Stomach (tissue), 19 donors: ENCODE measurements at places on chromosomes 6 and 20. TPM values are rescaled to one million over a fixed set of nuclear protein-coding genes. Genes with fewer than 3 reads are reported as not detected.
A peak's percentile ranks its signal among the peaks of the same experiment; 100 is the strongest.

DNA sequence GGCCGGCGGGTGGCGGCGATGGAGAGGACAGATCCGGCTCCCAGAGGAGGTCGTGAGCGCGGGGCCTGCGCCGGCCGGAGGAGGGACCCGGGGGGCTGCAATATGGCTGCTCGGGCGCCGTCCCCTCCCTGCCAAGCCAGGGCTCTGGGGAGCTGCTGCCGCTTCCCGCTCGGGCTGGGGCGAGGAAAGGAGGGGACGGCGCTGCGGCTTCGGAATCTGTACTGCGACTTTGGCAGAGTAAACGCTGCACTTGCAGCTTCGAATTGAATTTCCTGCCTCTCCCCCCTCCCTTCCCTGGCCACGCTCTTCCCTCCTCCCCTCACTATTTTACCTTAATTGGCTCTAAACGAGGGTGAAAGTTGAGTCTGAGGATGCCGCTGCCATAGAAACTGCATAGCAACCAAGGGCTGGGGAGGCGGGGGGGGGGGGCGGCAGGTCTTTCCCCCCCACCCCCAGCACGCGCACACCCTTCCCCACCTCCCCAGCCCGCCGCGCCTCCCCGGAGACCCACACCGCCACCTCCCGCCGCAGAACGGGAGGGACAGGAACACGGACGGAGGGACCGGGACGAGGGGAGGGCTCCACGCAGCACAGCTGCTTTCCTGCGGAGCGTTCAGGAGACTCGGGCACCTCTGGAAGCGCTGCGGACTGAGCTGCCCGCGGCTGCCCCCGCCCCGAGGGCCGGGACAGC lies 93.9 kb downstream of the RNASET2 start:
- H3K27me3 ChIP-seq: no peaks in the 10 kb centered on the region
- H3K27ac ChIP-seq: peak overlapping the region; percentile 68
- H3K36me3 ChIP-seq: no peaks in the 10 kb centered on the region
- DNase-seq: peak; percentile 71
- H3K4me1 ChIP-seq: peaks cover 21% of the 10 kb centered on the region

DNA sequence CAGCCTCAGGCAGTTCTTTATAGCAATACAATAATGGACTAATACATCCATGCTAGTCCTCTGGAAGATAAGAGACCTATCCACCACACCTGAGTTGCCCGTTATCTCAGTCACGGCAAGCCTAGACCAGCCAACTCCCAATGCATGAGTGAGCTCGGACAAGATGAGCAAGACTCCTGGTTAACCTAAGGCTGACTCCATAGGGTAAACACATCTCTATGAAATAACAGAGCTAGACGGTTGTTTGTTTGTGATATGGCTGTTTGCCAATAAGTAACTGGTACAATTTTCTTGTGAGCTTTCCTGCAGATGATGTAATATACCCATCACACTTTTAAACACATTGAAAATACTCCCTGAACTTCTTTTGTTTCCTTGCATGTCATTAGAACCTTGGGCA lies 70.6 kb upstream of the PHACTR1 start:
- no peaks in the 10 kb centered on the region for H3K4me1 ChIP-seq
- H3K27ac ChIP-seq: no peak overlapping the region
- H3K27me3 ChIP-seq: no peaks in the 10 kb centered on the region

DNA sequence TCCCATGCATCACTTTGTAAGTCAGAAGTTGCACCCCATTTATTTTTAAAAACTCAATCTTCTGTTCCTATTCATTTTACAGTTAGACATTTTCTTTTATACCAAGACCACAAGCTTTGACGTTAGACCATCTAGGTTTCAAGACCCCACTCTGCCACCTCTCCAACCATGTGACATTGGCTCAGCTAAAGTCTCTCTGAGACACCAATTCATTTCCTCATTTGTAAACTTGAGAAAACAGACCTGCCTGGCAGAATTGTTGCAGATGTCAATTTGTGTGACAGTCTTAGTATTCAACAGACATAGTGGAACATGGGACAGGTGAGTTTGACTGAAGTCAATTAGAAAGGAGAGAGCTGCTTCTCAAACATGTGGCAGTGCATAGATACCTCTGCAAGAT lies 55.6 kb upstream of the CSE1L start:
- no peaks in the 10 kb centered on the region for H3K4me1 ChIP-seq
- no peaks in the 10 kb centered on the region for H3K27me3 ChIP-seq
- no peak for DNase-seq
- H3K36me3 ChIP-seq: peaks cover 100% of the 10 kb centered on the region

DNA sequence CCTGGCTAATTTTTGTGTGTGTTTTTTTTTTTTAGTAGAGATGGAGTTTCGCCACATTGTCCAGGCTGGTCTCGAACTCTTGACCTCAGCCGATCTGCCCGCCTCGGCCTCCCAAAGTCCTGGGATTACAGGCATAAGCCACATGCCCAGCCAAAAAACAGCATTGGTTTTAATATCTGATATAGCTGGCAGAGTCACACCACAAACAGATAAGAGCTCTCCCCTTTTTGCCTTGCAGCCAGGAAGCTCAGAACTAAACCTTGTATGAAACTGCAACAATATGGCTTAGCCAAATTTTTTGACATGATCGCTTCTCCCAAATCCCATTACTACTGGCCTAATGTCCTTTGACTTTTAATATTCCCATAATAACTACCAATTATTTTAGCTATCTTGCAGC lies 4.9 kb downstream of the ACOT8 start:
- H3K27ac ChIP-seq: no peak overlapping the region
- no peaks in the 10 kb centered on the region for H3K27me3 ChIP-seq

- no peaks in the 10 kb centered on the region for H3K4me1 ChIP-seq
- H3K27me3 ChIP-seq: no peaks in the 10 kb centered on the region
- no peak overlapping the region for H3K4me3 ChIP-seq
- no peak for DNase-seq
These were observed 40.8 kb downstream of the NT5E start for GRCh38 chr6:85490516-85491248.

GRCh38 chr6:31086788-31087440 lies 25.5 kb downstream of the C6orf15 start:
- peaks cover 7% of the 10 kb centered on the region for H3K4me1 ChIP-seq
- DNase-seq: no peak
- no peaks in the 10 kb centered on the region for H3K36me3 ChIP-seq
- H3K27ac ChIP-seq: peak overlapping the region; percentile 47

DNA sequence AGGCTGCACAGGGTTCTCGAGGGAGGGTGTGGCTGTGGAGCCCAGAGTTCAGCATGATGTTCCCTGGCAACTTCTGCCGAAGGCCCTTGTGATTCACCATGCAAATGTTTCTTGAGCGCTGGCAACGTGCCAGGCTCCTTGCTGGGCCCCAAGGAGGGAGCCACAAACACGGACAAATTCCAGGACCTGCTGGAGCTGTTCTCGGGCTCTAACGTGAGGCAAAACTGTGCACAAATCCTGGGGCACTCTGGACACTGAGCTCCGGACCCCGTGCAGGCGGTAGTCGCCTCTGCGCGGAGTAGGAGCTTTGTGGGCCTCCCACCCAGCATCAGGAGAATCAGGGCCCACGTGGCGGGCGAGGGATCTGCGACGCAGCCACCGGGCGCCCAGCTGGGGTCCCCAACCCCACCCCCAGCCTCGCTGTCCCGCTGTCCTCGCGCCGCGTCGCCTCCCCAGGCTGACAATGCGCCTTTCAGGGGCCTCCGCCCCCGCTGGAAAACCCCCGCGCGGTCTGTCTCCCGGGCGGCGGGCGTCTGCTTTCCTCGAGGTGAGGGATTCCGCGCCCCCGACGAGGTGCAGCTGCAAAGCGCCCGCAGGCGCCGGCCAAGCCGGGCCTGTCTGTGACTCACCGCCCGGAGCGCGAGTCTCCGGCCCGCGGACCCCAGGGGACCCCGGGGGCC lies 31.7 kb upstream of the SCUBE3 start:
- H3K4me3 ChIP-seq: no peak overlapping the region
- H3K36me3 ChIP-seq: no peaks in the 10 kb centered on the region
- H3K4me1 ChIP-seq: peaks cover 35% of the 10 kb centered on the region
- peak; percentile 45 for DNase-seq
- H3K27me3 ChIP-seq: no peaks in the 10 kb centered on the region

GRCh38 chr6:121615493-121615892 lies 180.0 kb downstream of the GJA1 start:
- H3K27me3 ChIP-seq: no peaks in the 10 kb centered on the region
- no peaks in the 10 kb centered on the region for H3K36me3 ChIP-seq
- no peaks in the 10 kb centered on the region for H3K4me1 ChIP-seq

GRCh38 chr6:46998436-46999017 lies 43.6 kb downstream of the ADGRF1 start:
- H3K27ac ChIP-seq: no peak overlapping the region
- no peak overlapping the region for H3K4me3 ChIP-seq
- H3K4me1 ChIP-seq: no peaks in the 10 kb centered on the region
- no peaks in the 10 kb centered on the region for H3K36me3 ChIP-seq
- no peak for DNase-seq

GRCh38 chr6:109925075-109925474 lies 53.0 kb upstream of the GPR6 start:
- no peaks in the 10 kb centered on the region for H3K27me3 ChIP-seq
- no peaks in the 10 kb centered on the region for H3K4me1 ChIP-seq

DNA sequence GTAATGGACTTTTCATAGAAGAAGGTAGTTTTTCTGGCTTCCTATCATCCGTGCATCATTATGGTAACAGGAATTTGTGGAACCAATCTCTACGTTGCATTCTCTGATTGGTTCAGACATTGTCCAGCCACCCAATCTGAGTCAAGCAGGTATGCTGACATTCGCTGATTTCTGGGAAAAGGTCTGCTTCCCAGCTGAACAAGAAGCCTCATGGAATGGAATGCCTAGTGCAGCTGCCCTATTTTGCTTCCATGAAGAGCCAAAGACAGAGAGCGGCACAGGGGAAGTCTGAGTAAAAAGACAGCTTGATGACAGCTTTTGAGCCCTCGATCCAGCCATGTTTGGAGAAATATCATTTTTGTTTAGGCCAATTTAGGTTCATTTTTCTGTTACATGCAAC lies 38.5 kb upstream of the TXLNB start:
- DNase-seq: no peak
- no peak overlapping the region for H3K27ac ChIP-seq
- peaks cover 3% of the 10 kb centered on the region for H3K4me1 ChIP-seq
- no peaks in the 10 kb centered on the region for H3K27me3 ChIP-seq
- no peak overlapping the region for H3K4me3 ChIP-seq
- no peaks in the 10 kb centered on the region for H3K36me3 ChIP-seq

GRCh38 chr6:90993770-90994169 lies 406.9 kb upstream of the MAP3K7 start:
- DNase-seq: no peak
- H3K4me1 ChIP-seq: no peaks in the 10 kb centered on the region
- no peaks in the 10 kb centered on the region for H3K36me3 ChIP-seq
- no peak overlapping the region for H3K27ac ChIP-seq
- H3K4me3 ChIP-seq: no peak overlapping the region

- no peaks in the 10 kb centered on the region for H3K27me3 ChIP-seq
- H3K4me3 ChIP-seq: no peak overlapping the region
- no peak overlapping the region for H3K27ac ChIP-seq
- no peaks in the 10 kb centered on the region for H3K36me3 ChIP-seq
These were observed 18.4 kb downstream of the ID4 start for GRCh38 chr6:19855536-19855935.

DNA sequence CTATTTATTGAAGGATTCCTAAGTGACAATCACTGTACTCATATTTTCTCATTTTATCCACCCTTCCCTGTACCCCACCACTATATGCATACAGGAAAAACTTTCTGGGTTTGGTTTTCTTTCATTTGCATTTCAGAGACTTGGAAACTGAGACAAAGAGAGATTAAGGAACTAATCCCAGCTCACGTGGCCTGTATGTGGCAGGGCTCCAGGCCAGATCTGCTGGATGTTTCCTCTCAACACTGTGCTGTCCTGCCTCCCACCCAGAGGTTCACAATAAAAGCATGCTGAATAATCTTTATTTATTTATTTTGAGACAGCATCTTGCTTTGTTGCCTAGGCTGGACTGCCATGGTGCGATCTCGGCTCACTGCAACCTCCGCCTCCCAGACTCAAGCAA lies 50.2 kb downstream of the CEP162 start:
- no peaks in the 10 kb centered on the region for H3K27me3 ChIP-seq
- H3K36me3 ChIP-seq: peaks cover 22% of the 10 kb centered on the region
- no peaks in the 10 kb centered on the region for H3K4me1 ChIP-seq
- no peak overlapping the region for H3K27ac ChIP-seq
- DNase-seq: no peak

GRCh38 chr20:63703471-63703975 lies 4.3 kb downstream of the ARFRP1 start:
- no peak for DNase-seq
- H3K27me3 ChIP-seq: no peaks in the 10 kb centered on the region
- H3K36me3 ChIP-seq: peaks cover 42% of the 10 kb centered on the region
- H3K4me1 ChIP-seq: peaks cover 29% of the 10 kb centered on the region
- H3K27ac ChIP-seq: no peak overlapping the region

DNA sequence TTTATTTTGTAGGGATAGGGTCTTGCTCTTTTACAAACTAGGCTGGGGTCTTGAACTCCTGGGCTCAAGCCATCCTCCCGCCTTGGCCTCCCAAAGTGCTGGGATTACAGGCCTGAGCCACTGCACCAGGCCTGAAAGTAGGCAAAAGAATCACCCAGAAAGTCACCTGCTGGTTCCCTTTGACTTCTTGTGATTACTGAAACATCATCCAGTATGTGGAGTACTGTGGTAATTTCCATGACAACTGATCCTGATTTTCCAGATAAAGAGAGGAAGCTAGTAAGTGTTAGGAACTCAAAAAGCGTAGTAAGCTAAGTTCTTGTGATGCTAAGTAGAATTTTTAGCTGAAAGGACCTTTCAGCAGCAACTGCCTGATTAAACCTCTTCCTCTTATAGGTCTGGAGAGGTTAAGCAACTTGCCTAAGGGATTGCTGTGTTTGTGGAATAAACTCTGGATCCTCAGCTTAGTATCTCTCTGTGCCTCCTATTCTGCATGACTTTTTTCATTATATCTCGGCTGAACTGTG lies 16.8 kb downstream of the RALY start:
- no peaks in the 10 kb centered on the region for H3K36me3 ChIP-seq
- no peaks in the 10 kb centered on the region for H3K27me3 ChIP-seq
- no peak overlapping the region for H3K27ac ChIP-seq
- peaks cover 9% of the 10 kb centered on the region for H3K4me1 ChIP-seq
- peak; percentile 20 for DNase-seq

DNA sequence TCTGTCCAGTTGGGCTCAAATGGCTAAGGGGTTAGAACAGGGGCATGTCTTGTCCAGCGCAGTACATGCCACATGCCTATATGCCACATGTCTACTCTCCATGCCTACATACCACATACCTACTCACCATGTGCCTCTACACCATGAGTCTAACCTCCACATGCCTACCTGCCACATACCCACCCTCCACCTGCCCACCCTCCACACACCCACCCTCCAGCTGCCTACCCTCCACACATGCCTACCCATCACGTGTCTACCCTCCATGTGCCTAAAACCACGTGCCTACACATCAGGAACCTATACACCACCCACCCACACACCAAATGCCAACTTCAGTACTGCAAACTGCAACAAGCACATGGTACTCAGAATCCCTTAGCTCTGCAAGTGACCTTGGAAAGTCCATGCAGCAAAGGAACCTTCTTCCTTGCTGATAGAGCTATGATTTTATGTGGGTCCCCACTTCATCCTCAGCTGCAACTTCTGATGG lies 113.0 kb upstream of the CST7 start:
- no peaks in the 10 kb centered on the region for H3K4me1 ChIP-seq
- no peaks in the 10 kb centered on the region for H3K36me3 ChIP-seq
- no peak for DNase-seq
- no peak overlapping the region for H3K4me3 ChIP-seq

AGER gene
- total RNA-seq: 18.7 TPM

DPPA5 gene
- total RNA-seq: not detected

ZDHHC14 gene
- 25.7 TPM for total RNA-seq

GLYATL3 gene
- total RNA-seq: not detected

C6orf132 gene
- total RNA-seq: 77.6 TPM

COL9A3 gene
- total RNA-seq: 2.3 TPM

NKX2-2 gene
- 0.29 TPM for total RNA-seq

MRPL14 gene
- total RNA-seq: 59.1 TPM

ZNF133 gene
- total RNA-seq: 48.2 TPM

NRSN1 gene
- not detected for total RNA-seq

PTP4A1 gene
- 54.6 TPM for total RNA-seq
